ENCODE measurements at places on chromosomes 7 and 10.
A peak's percentile ranks its signal among the peaks of the same experiment; 100 is the strongest.

DNA sequence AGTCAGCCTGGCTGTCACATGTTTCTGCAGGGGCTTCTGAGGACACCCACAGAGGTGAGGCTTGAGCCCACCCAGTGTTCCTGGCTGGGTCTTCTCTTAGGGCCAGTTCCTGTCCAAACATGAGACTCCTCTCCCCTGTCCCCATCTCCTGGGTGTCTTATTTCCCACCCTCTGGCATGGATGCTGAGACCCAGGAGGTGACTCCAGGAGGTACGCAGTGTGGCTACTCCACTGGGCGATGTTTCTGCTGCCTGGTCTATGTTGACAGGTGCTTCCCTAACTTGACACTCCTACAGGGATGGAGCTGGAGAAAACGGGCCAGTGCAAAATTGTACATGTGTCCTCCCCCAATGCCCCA, 26.3 kb upstream of the LOXL4 start:
- DNase-seq = no peak

DNA sequence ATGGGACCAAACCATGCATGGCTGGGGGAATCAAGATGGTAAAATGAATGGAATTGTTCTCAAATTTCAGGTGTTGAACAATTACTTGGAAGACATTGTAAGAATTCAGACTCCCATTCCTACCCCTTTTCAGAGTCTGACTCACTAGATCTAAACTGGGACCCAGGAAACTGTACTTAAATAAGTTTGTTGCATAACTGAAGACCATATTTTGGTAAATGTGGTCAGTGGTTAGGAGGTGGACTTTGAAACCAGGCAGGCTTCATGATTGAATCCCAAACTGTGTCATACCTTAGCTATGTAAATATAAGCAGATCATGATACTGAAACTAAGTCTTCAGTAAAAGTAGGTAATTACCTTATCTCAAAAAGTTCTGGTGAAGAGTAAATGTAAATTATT, 41.7 kb downstream of the ZWINT start:
- no peak for DNase-seq

DNA sequence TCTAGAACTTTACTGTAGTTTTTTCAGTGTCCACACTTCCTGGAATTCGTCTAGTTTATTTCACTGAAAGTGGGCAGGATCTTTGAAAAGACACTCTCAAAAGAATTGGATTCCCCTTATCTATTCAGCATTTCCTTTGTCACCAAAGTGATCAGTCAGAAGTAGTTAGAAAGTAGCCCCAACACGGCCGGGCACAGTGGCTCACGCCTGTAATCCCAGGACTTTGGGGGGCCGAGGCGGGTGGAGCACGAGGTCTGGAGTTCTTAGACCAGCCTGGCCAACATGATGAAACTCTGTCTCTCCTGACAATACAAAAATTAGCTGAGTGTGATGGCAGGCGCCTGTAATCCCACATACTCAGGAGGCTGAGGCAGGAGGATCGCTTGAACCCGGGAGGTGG, 69.0 kb upstream of the KMT2C start:
- DNase-seq = no peak

DNA sequence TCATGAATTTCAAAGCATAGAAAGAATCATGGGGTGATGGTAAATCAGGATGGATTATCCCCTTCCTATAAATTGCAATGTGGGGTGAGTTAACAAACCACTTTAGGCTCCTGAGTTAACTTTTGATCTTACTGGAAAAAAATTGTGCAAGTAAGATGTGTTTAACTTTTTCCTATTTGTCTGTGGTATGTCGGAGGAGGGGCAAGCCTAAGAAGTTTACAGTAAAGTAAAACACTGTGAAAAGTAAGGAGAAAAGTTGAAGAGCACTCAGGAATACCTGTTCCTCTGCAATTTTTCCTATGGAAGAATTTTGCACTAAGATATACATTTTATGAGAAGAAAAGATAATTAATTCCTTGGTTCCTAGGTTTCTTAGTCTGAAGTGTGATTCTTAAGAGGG, 44.4 kb downstream of the IFIT5 start:
- DNase-seq = no peak

- no peak for DNase-seq
Observed at GRCh38 chr10:47150581-47150980, 149.4 kb upstream of the GDF10 start.

DNA sequence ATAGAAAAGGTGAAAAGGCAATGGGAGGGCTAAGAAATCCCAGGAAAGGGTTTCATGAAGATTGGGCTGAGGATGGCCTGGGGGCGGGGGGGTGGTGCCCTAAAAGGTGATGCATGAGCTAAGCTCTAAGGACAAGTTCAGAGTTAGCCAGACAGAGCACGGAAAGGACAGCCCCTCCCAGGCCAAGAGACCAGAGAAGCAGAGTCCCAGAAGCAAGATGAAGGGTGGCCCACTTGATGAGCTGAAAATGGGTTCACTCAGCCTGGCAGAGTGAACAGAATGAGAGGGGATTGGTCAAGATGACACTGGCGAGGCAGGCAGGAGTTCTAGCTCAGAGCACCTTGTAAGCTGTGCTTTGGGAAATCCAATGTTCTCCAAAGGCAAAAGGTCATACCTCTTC, 89.4 kb upstream of the GPR26 start:
- DNase-seq = no peak

- no peak for DNase-seq
Observed at GRCh38 chr7:44767912-44768627, 19.4 kb downstream of the ZMIZ2 start.

DNA sequence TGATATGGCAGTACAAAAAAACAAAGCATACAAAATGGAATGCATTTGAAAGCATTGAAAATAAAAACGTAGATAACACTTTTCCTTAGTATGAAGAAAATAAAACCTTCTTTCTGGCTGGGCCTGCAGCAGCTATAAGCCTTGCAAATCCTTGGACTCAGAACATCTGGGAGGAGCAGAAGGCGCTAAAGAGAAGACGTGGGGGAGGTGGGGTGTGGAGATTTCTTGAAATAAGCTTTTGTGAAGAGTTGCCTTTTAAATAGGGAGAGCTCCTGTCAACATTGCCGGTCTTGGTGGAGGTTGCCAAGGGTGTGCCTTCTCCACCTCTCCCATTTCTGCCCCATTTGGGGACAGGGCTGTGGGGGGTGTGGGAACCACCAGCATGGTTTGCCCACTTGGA, 128.7 kb downstream of the TMEM178B start:
- no peak for DNase-seq

DNA sequence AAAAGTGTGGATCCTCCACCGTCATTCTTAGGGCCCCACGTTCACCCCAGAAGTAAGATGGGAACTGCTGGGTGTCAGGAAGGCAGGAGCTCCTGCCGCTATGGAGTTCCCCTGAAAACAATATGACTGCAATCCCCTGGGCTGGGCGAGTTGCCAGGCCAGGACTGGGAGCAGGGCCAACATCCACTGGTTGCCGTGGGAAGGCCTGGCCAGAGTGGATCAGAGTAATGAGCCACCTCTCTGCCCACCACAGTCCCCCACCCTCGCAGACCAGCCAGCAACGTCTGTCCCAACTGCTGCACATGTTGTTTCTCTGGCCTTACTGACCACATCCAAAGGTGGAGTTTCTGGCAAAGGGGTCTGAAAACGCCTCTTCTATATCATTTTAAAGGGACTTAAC, 86.6 kb downstream of the STRA8 start:
- no peak for DNase-seq

DNA sequence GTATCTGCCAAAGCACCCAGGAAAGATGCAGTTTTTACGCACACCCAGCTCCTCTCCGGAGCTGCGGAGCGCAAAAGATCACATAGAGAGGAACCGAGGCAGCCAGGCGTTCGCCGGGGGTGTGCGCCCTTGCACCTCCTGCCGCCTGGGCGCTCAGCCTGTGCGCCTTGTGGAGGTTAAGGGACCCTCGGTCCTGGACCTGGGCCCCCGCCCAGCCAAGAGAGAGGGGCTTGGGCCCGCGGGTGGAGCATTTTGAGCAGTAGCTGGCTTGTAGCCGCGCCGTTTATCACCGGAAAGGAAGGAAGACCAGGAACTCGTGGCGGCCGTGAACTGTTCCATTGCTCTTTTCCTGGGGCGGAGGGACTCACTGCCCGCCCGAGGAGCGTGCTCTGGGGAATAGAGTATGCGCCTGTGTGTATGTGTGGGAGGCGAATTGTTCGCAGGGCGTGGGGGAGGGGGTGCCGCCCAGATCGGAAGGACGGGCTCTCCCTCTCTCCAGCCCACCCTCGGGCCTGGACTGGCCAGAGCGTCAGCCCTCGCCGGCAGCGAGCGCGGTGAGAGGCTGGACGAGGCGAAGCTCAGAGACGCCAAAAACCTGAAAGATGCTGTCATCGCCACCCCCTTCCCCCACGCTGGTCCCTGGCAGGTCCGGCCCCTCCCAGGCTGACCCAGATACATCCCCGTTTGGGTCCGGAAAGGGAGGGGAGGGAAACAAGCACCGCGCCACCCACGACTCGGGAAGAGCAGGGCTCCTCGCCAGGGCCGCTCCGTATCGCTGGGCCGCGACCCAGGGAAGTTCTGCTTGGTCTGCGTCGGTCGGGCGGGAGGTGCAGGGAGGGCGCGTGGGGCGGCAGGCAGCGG, 1.2 kb upstream of the WNT2 start:
- no peak for DNase-seq

DNA sequence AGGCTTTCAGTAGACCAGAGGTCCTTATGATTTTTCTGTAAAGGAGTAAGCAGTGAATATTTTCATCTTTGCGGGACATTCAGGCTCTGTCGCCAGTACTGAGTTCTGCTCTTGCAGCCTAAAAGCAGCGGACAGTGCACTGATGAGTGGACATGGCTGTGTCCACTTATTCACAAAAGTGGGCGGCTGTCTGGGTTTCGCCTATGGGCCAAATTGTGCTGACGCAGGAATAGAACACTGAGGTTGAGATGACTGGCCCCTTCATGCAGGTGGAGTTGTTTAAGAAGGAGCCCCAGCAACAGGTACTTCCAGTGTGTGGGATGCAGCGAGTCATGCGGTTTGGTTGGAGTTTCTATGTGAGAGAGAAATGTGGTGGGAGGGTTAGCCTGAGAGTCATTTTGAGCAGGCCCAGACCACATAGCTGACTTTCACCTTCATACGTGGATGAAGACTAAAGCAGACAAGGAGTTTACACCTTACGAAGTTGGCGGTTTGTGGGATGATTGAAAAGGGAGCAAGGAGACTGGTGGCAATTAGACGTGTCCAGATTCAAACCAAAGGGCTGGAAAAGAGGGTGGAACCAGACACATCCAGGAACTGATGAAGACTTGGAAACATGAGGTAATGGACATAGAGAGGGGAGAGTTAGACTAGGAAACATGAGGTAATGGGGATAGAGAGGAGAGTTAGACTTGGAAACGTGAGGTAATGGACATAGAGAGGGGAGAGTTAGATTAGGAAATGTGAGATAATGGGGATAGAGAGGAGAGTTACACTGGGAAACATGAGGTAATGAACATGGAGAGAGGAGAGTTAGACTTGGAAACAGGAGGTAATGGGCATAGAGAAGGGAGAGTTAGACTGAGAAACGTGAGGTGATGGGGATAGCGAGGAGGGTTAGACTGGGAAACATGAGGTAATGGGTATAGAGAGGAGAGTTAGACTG, 38.2 kb downstream of the WDR37 start:
- DNase-seq = no peak

DNA sequence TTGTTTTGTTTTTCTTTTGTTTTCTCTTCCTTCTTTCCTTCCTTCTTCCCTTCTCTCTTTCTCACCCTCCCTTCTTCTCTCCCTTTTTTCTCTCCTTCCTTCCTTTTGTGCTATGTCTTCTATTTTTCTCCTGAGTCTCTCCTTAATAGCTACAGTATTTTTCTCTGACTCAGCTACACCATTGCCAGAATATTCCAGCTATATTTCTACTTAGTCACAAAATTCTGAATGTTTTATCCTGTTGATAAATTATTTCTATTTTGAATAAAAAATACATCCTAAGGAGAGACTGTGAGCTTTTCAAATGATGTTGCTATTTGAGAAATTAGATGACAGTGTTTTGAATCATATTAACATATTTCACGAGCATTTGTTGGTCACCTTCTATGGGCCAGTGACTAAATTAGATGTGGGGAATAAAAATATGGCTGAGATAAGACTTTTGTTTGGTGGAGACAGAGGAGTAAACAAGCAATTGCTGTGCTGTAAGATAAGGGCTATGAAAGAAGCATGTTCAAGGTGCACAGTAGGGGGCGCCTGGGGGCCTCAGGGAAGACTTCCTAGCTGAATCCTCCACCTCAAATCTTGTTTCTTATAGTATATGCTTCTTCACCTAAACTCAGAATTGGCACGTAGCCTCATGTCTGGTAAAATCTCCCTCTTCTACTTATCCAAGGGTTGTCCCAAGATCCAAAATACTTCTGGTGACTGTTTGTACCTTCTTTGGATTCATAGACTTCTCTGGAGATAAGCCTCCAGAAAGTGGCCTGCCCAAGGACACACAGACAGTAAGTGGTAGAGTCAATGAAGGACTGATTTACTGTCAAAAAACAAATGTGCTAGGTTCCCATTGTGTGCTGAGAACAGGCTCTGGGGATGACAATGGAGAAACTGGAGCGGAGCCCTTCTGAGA, 115.5 kb upstream of the CREB5 start:
- DNase-seq = peak; percentile 8

- no peak for DNase-seq
Observed at GRCh38 chr7:781186-781849, 51.0 kb upstream of the SUN1 start.

DNA sequence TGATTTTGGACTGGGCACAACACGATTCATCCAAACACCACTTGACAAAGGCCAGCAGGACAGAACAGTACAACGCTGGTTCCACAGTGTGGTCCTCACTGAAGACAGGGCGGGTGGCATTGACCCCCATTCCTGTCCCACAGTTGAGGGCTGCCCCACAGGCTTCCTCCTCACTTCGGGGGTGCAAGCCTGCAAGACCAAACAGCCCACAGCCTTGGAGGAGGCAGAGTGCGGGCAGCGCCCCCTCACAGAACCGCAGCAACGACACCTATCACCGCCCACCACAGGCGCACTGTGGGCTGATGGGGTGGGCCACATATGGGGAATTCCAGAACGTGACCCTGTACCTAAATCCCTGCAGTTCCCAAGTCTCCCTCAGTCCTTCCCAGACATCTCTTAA, 70.6 kb downstream of the PTPRN2 start:
- no peak for DNase-seq

DNA sequence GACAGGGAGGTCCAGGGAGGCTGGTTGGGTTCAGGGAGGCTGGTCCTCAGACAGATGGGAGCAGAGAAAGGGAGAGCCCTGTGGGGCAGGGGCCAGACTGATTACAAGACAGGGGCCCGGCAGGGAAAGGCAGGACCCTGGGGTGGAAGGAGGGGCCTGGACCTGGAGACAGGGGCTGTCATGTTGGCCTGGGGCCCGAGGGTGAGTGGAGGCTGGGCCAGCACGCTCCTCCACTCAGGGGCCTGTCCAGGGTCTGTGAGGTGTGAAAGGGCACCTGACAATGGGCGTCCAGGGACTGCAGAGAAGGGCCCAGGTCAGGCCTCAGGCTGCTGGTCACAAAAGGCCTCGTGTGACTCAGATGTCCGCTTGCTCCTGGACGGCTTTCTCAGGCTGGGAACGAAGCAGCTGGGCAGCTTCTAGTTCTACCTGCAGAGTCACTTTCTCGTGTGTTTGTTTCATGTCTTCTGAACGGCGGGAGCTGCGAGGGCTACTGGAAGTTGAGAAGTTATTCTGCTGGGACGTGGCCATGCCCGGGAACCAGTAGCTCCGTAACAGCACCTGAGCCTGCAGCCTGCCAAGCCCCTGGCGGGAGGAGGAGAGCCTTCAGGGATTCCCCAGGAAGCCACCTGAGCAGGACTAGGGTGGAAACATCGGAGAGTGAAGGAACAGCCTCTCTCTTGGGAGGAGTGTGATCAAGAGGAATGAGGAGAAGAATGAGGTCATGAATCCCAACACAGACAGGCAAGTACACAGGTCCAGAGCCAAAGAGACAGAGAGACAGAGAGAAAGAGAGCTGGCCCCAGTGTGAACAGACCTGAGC, 65.8 kb downstream of the KLF6 start:
- DNase-seq = no peak

GRCh38 chr10:926075-926698, 5.3 kb downstream of the LARP4B start:
- DNase-seq = no peak
